ENCODE measurements at places on chromosomes 11 and 22.

- peak; percentile 32 for DNase-seq
Measured at GRCh38 chr11:46489656-46490560, 98.3 kb upstream of the CHRM4 start.

GRCh38 chr22:37330200-37331033, 48.1 kb downstream of the CYTH4 start:
- DNase-seq, result peak; percentile 81

- DNase-seq, result no peak
Measured at GRCh38 chr11:44320289-44320973, 10.5 kb upstream of the ALX4 start.

DNA sequence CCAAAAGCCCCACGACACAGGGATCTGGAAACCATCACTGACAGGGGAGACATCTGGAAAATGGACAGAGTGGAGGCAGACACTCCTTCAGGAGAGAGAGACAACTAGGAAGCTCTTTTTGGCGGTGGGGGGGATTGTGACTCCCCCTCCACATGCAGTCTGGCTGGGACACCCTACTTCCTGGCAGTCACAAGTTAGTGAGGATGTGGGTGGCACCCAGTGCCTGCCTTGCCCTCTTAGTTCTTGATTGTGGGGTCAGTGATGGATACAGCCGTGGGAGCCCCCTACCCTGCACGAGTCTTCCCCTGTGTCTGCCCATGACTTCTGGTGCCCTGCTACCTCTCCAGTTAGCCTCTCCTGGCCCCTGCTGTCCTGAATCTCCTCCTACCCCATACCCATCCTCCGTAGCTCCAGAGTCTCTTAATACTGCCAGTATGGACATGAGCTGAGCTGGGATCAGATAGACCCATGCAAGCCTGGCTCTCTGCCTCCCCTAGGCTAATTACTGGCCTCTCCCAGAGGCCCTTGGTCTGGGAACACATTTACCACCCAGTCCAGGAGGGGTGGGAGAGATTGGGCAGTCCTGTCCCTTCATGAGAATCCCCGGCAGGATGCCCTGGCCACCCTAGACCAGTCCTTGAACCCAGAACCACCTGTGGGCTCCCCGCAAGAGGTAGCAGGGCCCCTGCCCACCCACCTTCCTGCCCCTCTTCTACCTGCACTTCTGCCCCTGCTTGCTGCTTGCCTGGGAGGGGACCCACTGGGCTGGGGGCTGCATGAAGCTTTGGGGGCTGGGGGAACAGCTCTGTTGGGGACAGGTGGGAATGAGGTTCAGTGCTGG, 22.8 kb downstream of the RHBDD3 start:
- DNase-seq, result no peak

DNA sequence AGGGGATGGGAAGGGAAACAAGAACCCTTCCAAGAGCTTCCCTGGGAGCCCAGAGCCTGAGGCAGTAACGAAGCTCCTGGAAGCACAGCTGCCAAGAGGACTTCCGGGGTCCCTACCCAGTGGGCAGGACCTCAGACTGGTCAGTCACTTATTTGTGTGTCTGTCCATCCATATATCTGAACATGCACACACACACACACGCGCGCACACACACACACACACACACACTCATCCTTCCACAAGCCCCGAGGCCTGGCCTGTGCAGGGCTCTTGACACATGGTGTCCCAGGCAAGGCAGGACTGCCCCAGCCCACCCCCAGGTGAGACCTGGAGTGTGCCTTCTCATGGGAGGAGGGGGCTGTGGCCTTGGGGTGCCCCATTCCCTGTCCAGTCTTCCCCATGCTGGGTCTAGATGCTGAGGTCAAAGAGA, 44.9 kb downstream of the IGLL5 start:
- no peak for DNase-seq

GRCh38 chr11:118894192-118894591, 10.5 kb downstream of the CXCR5 start:
- DNase-seq, result no peak

DNA sequence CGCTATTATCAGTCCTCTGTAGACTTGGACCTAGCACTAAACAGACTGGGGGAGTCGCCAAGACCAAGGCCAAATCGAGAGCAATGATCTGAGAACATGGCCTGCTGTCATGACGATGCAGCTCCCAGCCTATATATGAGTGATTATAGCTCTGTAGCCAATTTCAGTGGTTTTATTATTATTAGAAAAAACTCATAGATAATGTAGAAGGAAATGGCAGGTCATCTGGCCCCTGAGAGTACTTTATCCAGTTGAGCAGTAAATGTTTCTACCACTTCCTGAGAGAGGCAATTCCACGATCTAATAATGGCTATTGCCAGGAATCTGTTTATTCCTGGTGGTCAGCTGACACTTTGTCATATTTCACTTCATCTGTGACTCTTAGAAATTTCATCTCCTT, 666.7 kb downstream of the OPCML start:
- no peak for DNase-seq

DNA sequence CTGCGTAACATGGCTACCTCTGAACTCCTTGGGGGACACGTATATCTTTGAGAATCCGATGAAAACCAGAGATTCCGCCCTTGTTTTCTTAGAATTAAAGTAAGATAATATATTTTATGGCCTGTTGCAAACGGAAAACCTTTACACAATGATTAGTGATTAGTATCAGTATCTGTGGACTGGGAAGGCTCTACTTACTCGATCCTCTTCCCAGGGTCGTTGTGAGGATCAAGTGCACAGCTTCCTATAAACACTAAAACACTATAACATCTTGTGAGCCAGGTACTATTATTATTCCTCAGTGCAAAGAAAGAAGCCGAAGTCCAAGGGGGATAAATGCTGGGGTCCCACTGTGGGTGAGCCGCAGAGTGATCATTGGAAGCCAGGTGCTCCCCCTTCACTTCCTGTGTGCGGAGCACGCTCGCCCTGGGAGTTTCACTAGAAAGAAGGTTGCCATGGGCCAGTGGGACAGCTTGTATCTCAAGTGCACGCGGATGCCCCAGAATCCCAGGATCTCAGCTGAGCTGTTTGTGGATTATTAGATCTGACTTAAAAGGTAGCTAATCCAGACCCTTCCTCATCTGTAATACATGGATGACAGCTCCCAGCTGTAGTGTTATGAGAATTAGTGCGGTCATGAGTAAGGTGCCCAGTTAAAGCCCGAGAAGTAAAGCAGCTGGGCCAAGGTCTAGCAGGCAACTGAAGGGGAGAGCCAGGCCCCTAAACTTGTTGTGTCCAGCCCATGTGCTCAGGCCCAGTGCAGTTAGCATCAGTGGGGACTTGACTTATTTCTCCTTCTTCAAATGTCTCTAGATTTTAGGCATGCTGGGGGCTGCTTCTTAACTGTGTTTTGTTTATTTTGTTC, 839 bp downstream of the CBY1 start:
- DNase-seq, result no peak

GRCh38 chr11:60864856-60865513, 2.4 kb upstream of the ZP1 start:
- DNase-seq, result no peak

- no peak for DNase-seq
Measured at GRCh38 chr11:100902454-100903141, 215.5 kb downstream of the ARHGAP42 start.

DNA sequence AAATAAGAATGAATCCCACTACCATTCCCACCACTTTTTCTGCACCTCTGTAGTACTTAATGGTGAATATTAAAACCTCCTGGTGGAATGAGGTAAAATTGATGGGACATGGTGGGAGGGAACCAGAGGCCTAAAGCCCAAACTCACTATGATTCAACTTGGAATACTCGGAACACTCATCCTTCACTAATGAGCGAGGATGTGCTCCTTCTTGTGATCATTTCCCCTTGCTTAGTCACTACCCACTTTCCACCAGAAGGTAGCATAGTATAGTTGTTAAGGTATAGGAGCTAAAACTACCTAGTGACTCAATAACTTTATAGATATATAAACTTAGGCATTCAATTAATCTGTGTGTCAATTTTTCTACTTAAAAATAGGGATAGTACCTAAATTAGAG, 728.9 kb downstream of the OPCML start:
- DNase-seq, result no peak

DNA sequence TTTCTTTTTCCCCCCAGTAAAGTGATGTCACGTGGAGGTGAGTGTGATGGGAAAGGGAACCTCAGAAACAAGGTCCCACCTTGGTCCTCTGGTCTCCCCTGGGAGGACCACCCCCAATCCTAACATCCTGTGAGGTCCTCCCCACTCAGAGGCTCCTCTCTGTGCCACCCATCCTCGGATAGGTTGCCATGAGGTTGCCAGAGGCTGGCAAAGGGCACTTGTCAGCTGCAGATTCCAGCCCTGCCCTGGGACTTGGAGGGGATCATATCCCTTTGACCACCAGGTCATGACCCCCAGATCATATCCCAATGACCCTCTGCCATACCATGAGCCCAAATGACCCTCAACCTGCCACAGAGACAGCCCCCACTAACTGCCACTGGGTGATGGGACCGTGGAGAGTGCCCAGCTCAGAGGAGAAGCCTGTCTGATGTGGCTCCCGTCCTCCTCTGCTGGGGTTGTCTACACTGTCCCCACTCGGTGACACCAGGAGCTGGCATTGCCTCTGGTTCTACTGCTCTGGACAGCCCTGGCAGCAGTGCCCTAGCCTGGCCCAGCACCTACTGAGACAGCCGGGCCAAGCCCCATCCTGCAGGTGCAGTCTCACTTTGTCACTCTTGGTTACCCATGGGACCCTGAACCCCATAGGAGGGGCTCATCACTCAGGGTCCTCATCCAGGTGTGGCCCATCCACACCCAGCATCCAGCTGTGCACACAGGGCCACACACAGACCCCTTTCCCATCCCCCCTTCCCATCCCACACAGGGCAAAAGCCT, 90.2 kb upstream of the KCNQ1OT1 start:
- no peak for DNase-seq

GRCh38 chr11:10606536-10607208, 38.2 kb upstream of the LYVE1 start:
- DNase-seq, result peak; percentile 91

DNA sequence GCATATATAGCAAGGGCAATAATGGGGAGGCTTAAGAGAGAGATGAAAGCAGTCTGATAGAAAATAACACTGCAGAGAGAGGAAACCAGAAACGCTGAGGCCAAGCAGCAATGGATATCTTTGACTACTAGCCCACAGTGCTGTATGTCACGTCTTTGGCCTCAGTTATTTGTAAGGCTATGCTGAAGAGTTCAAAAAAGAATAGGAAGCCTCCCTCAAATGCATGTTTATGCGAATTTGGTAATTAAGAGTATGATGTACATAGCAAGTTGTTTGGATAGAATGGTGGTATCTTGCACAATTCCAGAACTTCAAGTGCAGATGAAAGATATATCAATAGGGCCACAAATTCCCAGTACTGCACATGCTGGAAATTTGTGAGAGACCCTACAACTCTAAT, 89.2 kb downstream of the MPPED2 start:
- no peak for DNase-seq

DNA sequence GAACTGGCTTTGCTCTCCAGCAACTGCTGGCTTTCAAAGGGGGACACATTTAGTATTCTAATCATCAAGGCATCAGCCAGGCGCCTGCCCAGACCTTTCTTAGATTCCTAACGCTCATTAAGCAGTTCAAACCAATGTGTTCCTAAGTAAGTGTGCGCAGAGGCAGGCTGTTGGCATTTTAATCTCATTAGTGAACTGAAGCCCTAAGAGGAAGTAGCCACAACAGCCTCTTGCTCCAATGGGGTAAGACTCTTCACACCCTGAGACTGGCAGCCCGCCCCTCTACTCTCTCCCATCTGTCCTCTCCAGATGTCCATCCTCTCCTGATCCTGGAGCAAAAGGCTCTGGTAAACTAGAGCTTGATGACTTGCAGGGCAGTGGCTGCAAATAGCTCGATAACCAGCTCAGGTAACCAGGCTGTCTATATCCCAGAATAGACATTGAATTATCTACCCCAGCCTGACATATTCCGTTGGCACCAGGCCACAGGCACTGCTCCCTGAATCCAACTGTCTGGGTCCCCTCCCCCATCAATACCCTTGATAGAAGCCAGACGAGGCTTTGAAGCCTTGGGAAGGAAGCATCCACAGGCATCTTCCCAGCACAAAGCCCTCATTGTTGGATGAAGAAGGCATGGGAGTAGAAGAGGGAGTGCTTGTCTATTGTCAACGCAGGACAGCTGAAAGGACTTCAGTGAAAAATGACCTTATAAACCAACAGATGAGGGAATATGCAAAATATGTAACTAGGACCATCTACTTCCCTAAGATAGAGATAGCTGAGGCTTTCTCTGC, 321.1 kb downstream of the TENM4 start:
- peak; percentile 41 for DNase-seq

DNA sequence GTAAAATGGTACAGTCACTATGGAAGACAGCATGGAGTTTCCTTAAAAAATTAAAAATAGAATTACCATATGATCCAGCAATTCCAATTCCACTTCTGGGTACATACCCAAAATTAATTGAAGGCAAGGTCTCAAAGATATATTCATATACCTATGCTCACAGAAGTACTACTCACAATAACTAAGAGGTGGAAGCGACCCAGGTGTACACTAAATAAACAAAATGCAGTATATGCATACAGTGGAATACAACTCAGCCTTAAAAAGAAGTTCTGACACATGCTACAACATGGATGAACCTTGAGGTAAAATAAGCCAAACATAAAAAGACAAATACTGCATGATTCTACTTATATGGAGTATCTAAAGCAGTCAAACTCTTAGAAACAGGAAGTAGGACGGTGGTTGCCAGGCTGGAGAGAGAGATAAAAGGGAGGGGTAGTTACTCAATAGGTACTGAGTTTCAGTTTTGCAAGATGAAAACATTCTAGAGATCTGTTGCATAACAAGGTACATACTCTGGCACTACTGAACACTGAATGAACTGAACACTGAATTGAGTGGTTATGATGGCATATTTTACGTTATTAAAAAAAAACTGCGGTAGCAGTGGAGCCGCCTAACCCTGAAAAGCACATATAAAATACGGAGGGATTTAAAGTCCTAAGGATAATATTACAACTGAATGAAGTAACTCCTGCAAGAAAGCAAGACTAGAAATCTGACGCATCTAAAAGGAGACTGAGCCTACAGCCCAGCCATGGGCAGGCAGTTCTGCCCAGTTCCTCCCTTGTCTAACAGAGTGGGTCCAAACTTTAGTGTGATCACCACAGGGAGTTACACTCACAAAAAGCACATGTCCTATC, 12.8 kb downstream of the DGCR2 start:
- peak; percentile 98 for DNase-seq

DNA sequence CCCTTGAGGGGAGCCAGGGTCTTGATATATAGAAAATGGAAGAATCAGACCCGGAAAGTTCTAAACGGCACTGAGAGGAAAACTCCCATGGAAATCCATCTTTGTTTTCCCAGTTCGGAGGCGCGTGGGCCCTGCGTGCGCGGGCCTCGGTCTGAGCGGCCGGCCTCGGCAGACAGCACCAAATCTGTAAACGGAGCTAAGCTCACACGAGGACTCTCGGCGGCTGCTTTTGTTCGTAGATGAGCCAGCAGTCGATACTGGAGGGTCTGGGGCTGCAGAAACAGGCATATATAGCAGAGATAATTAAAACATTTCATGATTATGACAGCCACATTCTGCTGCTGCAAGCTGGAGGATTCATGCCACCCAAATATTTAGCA, 68.5 kb upstream of the PPARA start:
- DNase-seq, result no peak

DNA sequence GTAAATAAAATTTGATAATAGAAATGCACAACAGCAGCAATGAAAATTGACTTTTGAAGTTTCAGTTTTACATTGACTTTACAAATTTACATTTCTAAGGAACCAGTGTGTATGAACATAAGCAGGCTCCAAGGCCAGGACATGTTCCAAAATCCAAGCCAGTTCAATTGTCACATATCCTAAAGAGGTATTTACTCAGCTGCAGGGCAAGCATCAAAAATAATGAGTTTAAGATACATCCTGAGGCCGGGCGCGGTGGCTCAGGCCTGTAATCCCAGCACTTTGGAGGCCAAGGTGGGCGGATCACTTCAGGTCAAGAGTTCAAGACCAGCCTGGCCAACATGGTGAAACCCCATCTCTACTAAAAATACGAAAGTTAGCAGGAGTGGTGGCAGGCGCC, 39.0 kb upstream of the AKIP1 start:
- no peak for DNase-seq

All from MV-4-11 (cell line).